Stimulated activated CD8-positive, alpha-beta memory T cell treated with anti-CD3 and anti-CD28 coated beads, Interleukin-7, amount 100 ng/mL, for 1 hour (primary cell): ENCODE measurements at places on chromosomes 6 and 20.

DNA sequence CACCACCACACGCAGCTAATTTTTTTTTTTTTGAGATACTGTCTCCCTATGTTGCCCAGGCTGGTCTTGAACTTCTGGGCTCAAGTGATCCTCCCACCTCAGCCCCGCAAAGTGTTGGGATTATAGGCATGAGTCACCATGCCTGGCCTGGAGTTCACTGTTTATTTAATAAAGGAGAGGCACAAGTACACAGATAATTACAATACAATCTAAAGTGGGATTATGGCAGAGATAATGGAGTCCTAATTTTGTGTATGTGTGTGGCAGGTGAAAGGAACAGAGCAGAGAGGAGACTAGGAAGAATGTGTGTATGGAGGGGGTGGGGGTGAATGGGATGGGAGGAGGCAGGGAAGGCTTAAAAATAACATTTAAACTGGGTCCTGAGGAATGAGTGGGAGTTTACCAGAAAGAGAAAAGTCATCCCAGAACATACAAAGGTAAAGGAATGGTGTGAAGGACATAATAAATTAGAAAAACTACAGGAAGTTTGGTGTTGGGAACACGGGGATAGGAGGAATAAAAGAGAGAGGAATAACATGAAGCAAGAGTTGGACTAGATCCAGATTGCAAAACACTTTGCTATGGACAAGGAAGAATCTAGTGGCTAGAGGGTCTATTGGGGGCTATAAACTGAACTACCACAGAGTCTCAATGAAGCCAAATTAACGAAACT, 4.4 kb downstream of the NCOA5 start:
- DNase-seq: no peak

- DNase-seq: no peak
Observed at GRCh38 chr6:143301188-143301587, 149.3 kb downstream of the ADAT2 start.

GRCh38 chr20:63443606-63444395, 28.7 kb downstream of the KCNQ2 start:
- no peak for DNase-seq

GRCh38 chr6:90425161-90425641, 128.6 kb upstream of the BACH2 start:
- no peak for DNase-seq

GRCh38 chr20:8718279-8718678, 350.6 kb upstream of the PLCB4 start:
- no peak for DNase-seq

DNA sequence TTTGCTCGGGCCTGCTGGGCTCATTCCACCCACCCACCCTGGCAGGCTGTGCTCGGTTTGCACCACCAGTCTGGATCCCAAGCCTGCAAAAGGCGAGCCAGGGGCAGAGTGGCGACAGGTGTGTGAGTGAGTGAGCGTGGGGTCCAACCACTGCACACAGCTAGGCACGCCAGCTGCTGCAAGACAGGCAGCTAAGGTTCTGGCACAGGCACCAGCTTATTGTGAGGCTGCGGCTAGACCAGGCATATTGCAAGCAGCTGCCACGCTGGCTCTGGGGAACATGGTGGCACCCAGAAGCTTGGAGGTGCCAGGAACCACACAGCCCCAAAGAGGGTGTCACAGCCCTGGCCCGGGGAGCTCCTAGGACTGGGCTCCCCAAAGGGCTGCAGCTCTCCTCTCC, 205.1 kb downstream of the ANKRD60 start:
- DNase-seq: no peak

DNA sequence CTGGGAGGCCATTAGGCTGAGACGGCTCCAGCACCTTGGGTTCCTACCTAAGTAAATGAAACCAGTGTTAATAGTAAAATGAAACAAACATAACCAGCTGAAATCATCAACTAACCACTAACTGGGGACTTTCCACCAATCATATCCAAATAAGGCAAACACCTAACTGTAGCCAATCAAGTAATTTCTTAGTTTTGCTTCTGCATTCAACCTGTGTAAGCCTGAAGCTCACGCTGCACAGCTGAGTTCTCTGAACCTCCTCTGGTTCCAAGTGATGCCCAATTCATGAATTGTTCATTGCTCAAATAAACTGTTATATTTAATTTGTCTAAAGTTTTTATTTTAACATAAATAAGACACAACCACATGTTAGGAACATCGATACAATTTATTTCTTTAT, 22.5 kb downstream of the KLHL32 start:
- no peak for DNase-seq

DNA sequence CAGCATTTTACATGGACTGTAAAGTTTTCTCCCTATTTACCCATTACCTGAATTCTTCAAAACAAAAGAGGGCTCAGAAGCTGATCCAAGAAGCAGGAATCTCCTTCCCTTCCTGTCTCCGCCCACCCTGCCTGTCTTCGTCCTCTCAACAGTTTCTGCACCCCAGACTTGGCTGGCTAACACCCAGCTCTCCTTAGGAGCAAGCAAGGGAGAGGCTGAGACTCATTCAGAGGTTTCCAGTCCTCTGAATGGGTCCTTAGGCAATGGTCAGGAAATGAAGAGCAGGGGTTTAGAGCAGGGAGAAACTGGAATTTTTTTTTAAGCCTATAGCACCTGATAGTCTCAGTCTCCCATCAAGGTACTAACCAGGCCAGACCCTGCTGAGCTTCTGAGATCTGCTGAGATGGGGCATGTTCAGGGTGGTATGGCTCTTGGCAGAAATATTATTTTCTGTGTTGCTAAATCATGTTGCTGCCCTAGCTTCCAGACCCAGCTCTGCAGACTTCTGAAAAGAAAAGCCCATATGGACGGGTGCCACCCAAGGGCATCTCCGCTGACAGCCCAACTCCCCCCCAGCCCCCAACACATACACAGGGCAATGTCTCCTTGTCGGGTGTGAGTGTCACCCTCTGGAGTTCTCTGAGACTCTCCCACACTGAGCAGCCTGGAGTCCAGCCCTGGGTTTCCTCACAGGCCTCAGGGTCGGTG, 74.6 kb upstream of the CD93 start:
- no peak for DNase-seq

GRCh38 chr6:139131736-139132280, 3.1 kb upstream of the HECA start:
- DNase-seq: no peak

DNA sequence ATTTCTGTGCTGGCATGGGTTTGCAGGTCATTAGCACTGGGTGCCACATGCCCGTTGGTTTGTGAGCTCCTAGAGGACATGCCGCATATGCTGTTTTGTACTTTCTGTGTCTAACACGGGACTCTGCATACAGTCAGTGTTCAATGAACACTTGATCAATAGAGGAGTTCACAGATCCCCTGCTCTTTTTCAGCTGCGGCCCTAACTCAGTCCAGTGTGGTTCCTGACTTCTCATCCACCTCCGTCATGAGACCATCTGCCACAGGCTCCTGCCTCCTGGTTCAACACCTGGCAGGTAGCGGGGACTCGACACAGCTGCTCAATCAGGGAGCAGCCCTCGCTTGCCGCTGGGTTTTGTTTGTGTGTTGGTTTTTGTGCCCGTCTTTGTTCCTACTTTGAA, 13.8 kb upstream of the BMP7 start:
- no peak for DNase-seq

DNA sequence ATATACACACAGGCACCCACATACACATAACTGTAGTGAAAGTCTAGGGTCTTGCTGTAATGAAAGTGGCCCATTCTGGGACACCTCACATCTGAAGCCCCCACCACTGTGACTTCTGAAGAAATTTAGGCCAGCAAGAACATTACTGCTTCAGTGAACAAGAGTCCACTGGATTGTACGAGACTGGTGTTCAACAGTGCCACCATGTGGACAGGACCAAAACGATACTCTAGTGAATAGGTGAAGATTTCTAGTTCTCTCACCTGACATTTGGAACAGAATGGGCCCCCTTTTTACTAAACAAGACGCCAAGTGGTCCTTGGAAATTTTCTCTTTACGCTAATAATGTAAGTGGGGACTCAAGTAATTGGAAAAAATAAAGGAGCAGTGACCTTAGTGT, 156.9 kb downstream of the MAFB start:
- DNase-seq: no peak

DNA sequence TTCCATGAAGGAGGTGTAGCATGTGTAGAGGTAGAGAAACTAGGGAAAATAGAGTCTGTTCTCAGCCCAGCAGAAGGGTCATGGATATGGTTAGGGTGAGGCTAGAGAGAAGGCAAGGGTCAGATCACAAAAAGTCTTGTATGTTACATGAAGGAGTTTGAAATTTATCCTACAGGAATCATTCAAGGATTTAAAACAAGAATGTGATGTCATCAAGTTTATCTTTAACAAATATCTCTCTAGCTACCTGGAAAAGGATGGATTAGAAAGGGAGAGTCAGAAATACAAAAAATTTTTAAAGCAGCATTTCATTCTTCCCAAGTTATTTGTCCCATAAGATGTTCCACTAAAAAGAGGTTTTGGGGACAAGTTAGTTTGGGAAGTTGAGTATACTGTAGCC, 4.4 kb upstream of the CHD6 start:
- DNase-seq: no peak

DNA sequence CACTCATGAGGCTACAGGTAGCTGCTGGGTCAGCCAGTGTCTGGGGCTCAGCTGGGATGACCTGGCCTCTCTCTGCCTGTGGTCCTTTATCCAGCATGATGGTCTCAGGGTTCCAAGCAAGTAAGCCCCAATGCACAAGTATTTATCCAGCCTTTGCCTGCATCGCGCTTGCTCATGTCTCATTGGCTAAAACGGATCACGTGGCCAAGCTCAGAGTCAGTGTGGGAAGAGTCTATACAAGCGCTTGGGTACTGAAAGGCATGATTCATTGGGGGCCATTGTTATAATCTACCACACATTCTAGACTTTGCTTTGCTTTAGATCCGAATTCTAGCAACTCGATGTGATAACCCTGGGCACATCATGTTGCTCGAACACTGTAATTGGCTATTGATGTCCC, 48.3 kb downstream of the PPP1R16B start:
- no peak for DNase-seq

- no peak for DNase-seq
Observed at GRCh38 chr6:17096096-17096495, 5.8 kb upstream of the STMND1 start.

DNA sequence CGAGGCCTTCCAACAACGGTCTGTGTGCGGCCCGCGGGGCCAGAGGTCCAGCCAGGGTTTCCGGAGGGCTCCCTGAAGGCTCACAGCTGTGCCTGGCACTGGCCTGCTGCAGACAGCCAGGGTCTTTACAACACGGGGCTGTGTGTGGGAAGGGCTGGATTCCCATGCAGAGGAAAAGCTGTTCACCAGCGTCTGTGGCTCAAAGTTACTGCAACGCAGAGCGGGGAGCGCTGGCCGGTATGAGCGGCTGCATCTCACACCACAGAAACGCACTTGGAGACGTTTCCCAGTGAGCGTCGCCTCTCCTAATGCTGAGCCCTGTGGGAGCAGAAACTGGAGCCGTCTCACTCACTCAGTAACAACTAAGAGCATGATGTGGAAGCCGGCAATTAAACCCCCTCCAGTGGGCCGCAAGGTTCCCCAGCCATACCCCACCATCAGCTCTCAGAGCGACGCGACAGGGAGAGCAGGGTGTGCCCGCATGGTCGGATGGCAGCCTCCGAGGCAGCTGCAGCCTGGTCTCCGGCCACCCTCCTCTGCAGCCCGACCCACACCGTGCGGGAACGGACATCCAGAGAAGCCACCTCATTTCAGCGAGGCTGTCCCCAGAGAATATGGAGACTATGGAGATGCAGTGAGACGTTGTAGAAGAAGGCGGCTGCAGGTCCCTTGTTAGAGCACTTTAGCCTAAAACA, 42.6 kb downstream of the DLL1 start:
- no peak for DNase-seq

DNA sequence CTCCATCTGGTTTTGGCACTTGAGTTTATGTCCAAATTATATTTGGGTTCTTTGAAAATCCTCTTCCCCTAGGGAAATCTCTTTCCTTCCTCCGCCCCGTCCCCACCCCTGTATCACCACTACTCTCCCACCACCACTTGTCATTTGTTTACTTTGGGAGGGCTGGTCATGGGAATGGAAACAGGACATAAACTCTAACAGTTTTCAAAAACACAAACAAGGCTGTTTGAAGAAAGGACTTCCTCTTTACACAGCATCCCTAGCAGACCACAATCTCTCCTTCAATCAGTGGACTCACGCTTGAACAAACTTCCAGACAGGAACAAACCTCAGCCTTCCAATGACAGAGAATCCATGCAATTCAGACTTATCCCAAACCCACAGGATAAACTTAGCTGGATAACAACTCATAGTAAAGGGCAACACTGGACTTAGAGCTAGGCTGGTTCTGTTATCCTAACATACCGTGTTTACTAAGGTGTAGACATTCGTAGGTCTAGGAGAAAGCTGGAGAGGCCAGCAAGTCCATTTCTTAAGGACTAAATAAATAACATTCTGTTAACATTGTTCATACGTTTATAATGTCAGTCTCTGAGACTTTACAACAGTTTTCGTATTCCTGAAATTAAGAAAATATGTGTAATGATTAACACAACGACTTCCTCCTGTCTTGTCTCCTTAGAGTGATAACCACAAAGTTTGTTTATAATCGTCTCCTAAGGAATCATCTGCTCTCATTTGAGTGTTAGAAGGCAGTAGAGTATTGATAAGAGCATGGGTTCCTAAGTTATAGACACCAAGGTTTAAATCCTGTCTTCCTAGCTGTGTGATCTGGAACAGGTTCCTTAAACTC, 44.1 kb upstream of the CTAGE9 start:
- no peak for DNase-seq

DNA sequence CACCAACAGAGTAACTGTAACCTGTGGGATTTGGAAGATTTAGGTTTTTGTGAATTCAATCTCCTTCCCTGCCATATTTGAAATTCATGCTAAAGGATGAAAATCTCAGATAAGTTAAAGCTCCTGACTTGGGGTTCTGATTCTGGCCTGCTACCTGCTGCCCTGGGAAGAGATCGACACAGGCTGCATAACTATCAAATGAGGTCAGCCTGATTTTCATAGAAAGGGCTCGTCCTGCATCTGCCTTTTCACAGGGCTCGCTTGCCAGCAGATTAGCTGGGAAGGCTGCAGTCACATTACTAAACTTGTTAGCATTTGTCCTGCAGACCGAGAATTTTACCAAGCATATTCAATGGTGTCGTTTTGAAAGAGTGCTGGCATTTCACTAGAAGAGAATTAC, 14.6 kb downstream of the GCLC start:
- DNase-seq: no peak

- DNase-seq: no peak
Observed at GRCh38 chr20:3973705-3974104, 41.7 kb downstream of the RNF24 start.

GRCh38 chr20:57326667-57327455, 2.7 kb upstream of the SPO11 start:
- no peak for DNase-seq

- no peak for DNase-seq
Observed at GRCh38 chr20:51768759-51769517, 748 bp upstream of the ATP9A start.

- DNase-seq: no peak
Observed at GRCh38 chr6:148867862-148868261, 121.0 kb downstream of the UST start.

DNA sequence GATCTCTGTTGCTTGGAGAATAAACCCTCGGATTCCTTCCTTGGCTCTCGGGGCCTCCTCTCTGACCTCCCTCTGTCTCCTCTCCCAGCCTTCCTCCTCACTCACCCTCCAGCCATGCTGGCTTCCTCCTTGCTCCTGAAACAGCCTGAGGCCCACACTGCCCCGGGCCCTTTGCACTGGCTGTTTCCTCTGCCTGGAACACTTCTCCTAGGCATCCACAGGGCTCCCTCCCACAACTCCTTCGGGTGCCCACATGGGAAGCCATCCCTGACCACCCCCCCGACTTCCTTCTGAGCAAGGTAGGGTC, 87.7 kb downstream of the CEBPB start:
- DNase-seq: no peak
